ENCODE measurements at places on chromosomes 1 and 21.

DNA sequence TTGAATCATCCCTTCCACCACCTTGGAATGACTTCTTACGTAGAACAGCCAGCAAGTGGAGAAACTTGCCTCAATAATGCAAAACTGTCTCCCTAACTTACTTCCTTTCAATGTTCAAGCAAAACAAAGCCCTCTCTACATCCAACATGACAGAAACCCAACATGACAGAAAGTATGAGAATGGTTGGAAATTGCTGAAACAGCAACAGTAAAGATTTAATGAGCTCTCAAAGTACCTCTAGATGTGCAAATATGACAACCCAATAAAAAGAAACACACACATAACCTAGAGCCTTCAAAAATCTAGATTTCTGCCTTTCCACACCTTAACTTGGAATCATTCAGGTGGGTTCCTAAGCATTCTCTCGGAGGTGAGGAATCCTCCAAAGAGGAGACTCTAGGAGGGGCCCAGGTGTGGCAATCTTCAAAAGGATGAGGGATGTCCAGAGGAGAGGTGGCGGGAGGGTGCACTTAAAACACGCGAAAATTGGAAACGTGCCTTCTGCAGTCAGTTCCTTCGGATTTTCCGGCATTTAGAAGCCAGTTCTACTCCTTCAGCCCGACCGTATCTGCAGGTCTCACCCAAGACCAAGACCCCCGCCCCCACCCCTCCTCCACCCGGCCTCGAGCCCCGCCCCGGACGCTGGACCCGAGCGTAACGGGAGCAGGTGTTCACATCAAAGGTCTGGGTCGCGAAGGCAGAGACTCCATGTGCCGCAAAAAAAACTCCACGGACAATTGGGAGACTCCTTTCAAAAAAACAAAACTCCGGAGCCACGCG lies 996 bp upstream of the MGST3 start:
- no peak for DNase-seq

DNA sequence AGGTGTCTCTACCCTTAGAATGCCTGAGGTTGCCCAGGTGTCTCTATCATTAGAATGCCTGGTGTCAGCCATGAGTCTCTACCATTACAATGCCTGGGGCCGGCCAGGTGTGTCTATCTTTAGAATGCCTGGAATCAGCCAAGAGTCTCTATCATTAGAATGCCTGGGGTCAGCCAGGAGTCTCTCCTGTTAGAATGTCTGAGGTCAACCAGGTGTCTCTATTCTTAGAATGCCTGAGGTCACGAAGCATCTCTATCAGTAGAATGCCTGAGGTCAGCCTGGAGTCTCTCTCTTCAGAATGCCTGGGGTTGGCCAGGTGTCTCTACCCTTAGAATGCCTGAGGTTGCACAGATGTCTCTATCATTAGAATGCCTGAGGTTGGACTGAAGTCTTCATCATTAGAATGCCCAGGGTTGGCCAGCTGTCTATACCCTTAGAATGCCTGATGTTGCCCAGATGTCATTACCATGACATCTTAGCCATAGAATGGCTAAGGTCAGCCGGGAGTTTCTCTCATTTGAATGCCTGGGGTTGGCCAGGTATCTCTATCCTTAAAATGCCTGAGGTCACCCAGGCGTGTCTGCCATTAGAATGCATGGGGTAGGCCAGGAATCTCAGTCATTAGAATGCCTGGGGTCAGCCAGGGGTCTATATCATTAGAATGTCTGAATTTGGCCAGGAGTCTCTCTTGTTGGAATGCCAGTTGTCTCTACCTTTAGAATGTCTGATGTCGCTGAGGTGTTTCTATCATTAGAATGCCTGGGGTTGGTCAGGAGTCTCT lies 44.0 kb downstream of the RNF187 start:
- DNase-seq = no peak

- DNase-seq = no peak
Measured at GRCh38 chr1:40384887-40385286, 11.4 kb downstream of the SMAP2 start.

DNA sequence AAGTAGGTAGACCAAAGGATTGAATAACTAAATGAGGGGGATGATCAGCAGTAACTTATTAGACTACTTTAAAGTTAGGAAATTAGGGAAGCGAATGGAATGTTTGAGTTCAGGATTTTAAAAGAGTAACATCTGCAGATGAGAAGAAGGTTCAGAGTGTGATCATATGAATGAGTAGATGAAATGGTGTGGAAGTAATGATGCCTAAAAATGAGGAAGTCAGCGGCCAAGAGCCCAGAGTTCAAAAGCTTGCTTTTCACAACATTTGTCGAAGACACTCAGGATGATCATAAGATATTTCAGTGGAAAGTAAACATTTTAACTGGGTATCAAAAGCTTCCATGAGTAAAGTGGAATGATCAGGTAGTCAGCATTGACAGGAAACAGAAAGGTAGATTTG lies 299.4 kb downstream of the LRRIQ3 start:
- no peak for DNase-seq

- DNase-seq = no peak
Measured at GRCh38 chr1:156285437-156285836, 1.3 kb downstream of the TMEM79 start.

DNA sequence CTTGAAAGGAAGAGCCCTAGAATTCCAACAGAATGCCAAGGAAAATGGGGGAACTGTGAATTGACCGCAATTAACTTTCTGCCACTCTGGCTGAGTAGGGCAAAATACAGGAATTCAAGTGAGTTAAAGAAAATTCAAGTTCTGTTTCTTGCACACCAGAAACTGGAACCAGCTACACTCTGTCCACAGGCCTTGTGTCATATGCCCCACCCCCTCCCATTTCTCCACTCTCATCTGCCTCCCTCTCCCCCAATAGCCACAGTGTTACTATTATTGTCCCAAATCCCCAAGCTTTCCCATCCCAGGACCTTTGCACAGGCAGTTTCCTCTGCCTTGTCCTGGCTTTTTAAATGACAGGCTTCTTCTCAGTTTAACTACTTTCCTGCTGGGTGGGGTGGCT lies 4.3 kb upstream of the STK40 start:
- no peak for DNase-seq

DNA sequence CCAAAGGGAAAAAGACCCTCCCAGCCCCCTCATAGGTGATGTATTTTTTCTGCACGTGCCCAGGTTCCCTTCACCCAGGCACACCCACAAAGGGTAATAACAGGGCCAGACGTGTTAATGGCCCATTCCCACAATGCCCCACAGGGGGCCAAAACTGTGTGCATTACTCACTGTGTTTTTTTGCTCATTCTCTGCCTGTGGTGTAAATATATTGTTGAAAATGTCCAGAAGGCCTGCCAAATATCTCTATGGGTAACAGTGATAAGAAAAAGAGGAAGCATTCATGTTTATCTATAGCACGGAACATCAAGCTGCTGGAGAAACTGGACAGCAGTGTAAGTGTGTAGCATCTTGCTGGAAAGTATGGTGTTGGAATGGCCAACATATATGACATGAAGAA lies 21.9 kb downstream of the RHEX start:
- no peak for DNase-seq

- DNase-seq = no peak
Measured at GRCh38 chr1:176858433-176858916, 306.0 kb downstream of the ASTN1 start.

DNA sequence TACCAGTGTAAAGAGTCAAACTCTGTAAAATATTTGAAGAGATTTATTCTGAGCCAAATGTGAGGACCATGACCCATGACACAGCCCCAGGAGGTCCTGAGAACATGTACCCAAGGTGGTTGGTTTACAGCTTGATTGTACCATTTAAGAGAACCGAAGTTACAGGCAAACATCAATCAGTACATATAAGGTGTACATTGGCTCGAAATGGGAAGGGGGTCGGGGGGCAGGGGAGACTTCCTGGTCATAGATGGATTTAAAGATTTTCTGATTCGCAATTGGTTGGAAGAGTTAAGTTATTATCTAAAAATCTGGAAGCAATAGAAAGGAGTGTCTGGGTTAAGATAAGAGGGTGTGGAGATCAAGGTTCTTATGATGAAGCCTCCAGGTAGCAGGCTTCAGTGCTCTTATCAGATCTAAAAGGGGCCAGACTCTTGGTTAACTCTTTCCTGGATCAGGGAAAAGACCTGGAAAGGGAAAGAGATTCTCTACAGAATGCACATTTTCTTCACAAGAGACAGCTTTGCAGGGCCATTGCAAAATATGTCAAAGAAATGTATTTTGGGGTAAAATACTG lies 47.5 kb upstream of the NTPCR start:
- DNase-seq = no peak

GRCh38 chr1:62732331-62732730 lies 44.1 kb upstream of the DOCK7 start:
- no peak for DNase-seq

DNA sequence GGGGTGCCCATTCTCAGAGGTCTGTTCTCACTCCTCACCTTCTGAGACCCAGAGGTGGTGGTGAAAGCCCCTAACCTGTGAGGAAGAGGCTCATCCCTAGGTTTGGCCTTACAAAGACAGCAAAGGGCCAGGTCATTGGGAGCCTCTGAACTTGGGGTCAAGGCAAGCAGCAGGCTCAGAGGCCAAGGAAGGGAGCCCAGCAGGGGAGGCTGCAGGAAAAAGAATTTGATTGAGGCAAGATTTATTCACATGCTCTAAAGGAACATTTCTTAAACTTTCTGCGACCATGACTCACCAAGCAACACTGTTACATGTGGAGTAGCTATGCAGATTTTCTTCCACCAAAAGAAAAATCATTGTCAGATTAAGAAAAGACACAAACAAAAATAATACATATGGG lies 132.5 kb upstream of the SYT6 start:
- DNase-seq = no peak

GRCh38 chr1:26839339-26839722 lies 12.8 kb downstream of the ZDHHC18 start:
- no peak for DNase-seq
